ENCODE measurements at places on chromosomes 3 and 15.

- no peak for DNase-seq
Measured at GRCh38 chr3:123008840-123009239, 18.7 kb downstream of the SEMA5B start.

GRCh38 chr15:65998486-65998885 lies 129.2 kb downstream of the RAB11A start:
- no peak for DNase-seq

DNA sequence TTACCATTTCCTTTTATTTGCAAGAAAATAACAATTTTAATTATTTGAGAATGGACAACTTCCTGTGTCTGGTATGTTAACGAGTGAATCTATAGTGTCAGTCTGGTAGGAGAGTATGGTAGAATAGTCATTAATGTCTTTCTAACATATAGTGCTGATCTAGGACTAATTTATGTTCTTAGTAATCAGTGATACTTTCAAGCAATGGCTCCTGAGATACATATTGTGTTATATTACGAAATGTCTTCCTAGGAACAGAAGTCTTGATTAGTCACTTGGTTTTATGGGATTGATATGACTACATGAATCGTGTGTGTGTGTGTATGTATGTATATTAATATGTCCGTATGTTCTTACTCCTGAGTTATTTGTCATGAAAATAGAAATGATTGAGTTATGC lies 66.6 kb upstream of the PAQR5 start:
- no peak for DNase-seq

DNA sequence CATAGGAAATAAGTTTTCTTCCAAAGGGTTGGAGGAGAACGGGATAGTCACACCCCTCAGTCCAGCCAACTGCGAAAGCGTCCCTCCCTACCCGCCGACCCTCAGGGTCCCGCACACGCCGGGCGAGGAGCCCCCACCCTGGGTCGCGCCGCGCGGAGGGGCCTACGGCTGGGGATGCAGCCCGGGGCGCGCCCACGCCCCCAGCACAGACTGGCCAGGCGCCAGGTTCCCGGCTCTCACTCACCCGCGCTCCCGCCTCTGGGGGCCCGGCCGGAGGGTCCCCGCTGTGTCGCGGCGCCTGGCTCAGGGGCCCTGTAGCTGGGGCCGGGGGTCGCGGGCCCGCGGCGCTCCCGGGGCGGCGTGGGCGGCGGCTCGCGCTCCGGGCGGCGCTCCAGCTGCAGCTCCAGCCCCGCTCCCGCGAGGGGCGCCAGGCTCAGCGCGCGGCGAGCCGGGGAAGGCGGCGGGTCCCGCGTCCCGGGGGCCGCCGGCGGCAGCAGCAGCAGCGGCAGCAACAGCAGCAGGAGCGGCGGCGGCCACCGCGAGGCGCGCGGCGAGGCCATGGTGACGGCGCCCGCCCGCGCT lies 375 bp downstream of the HEG1 start:
- DNase-seq = peak; percentile 26

DNA sequence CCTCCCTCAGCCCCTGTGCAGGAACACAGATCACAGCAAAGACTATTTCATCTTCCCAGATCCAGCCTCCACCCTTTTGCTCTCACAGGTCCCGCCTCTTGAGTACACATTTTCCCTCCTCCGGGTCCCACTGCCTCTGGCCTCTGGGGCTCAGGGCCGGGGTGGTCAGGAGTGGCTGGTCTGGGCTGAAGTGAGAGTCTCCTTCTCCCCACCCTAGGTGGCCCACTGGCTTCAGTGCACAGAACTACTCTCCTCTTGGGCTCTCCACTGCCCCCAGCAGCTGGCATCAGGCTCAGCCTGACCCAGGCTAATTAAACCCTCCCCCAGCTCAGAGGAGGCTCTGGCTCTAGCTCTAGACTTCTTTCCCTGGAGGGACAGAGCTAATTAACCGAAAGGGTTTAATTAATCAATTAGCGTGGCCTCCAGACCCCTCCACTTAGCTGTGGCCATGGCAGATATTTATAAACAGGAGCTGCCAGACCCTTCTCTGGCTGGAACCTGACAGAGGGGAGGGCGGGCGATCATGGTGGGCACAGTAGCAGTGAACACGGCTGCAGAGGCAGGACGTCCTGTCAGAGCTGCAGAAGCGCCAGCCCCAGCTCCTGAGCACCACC lies 15.1 kb downstream of the DUSP7 start:
- no peak for DNase-seq

DNA sequence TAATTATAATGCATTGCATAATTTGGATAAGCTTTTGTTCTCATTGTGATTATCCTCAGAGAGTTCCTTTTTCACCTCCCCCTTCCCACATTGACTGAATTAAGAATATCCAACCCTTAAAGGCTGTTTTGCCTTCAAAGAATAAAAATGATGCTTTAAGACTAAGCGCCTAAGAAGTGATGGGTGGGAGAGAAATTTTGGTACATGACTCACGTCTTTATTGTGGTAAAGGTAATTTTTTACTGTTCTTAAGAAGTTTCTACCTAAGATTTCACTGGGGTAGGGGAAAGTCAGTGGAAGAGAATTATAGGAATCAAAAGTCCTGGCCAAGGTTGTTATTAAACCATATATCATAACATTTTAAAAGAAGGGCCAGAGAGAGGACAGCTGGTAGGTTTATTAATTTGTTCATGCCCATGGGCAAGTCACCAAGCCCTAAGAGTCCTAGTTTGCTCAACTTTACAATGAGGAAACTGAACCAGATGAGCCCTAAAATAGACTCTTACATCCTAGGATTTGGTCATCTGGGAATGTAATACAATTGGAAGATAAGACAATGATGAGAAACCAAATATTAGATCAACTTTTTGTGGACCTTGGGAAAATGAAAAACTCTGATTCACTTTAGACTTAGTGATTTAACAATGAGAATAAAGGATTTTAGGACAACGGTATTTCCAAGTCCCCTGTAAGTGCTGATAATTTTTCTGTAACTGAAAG lies 101.1 kb upstream of the RASGRP1 start:
- no peak for DNase-seq

GRCh38 chr3:99774467-99774866 lies 43.2 kb upstream of the CMSS1 start:
- DNase-seq = no peak
